AG09319 (cell line): ENCODE measurements at places on chromosomes 5 and 9.

DNA sequence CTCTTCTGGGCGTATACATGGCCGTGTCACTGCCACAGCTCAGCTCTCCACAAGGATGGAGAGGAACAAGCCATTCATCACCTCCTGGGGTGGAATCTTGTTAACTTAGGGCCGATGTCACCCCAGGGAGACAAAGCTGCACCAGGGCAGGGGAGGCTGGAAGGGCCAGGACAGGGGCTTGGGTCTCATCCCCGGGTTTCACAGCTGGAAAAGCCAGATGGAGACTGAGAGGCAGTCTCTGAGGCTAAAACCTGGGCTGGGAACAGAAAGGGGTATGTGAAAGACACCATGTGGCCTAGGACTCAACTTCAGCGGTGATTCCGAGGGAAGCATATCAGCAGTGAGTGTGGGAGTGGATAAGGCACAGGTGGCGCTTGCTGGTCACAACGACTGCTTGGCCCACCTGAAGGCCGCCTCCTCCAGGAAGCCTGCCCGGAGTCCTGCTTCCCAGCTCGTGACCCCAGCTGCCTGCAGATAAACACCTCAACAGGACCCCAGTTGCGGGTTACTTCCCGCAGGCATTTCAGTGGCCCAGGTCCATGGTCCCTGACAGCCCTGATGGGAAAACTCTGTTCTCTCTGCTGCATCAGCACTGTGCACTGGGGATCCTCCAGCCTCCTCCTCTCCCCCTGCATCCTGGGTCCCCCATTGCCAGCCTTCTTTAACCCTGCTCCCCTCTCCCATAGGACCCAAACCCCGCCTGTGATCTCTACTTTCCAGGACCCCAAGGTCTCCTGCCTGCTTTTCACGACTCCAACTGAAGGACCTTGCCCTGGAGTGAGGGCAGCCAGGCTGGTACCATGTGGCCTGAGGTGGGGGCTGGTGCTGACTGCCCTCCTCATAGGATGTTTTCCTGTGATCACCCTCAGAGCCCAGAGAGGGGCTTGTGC, 51.7 kb upstream of the FCN1 start:
- DNase-seq = no peak

DNA sequence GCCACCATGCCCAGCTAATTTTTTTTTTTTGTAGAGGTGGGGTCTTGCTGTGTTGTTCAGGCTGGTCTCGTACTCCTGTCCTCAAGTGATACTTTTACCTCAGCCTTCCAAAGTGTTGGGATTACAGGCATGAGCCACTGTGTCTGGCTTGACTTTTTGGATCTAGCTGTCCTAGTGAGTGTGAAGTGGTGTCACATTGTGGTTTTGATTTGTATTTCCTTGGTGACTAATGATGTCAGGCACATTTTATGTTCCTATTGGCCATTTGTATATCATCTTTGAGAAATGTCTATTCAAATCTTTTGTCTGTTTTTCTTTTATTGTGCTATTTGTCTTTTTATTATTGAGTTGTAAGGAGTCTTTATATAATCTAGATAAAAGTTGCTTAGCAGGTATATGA, 53.5 kb upstream of the MCCC2 start:
- DNase-seq = no peak

- no peak for DNase-seq
Measured at GRCh38 chr5:170551622-170552021, 47.8 kb downstream of the KCNIP1 start.

DNA sequence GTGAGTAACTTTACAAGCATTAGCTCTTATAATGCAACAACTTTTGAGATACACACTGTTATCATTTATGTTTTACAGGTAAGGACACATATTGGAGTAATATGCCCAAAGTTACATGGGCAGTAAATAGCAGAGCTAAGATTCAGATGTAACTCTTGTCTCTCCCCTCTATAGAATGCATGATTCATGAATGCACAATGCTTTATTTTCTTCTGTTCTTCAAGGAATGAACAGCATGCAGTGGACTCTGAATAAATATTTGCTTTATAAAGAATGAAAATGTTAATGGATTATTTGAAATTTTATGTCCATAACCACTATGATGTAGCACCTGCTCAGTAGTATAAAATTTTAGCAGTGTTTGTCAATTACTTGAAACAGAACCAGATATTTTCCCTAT, 629.5 kb downstream of the KCTD16 start:
- no peak for DNase-seq

DNA sequence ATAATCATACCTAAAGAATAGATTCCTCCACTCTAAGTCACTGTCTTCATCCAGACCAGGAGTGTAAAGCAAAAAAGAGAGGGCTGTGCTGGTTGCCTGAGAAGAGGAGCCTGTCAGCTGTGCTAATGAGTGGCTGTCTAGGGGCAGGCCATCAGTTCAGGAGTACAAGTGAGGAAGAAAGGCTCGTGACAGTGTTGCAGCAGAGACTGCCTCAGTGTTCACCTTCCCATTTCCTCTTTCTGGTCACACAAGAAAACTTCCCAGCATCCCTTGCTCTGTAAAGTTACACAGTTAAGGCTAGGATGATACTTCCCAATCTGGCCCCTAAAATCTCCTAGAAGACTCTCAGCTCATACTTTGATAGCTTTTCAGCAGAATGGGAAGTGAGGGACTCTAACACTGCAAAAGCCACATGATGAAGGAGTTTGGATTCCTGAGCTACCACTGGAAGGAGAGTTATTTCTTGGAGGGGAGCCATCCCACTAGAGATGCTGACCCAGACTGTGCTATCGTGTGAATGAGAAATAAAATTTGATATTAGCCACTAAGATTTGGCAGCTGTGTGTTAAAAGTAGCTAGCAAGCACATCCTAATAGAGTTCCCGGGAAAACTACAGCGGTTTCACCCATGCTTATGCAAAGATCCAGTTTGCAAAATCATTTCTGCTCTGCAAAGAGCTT, 67.1 kb downstream of the ADAMTS12 start:
- DNase-seq = peak; percentile 86

GRCh38 chr5:139768807-139769465, 26.7 kb upstream of the PSD2 start:
- DNase-seq = no peak

- DNase-seq = peak; percentile 36
Measured at GRCh38 chr5:175842951-175843793, 28.2 kb upstream of the CPLX2 start.

GRCh38 chr5:132262882-132263547, 5.5 kb downstream of the PDLIM4 start:
- DNase-seq = no peak

- DNase-seq = no peak
Measured at GRCh38 chr9:3473405-3473804, 52.4 kb downstream of the RFX3 start.

- DNase-seq = no peak
Measured at GRCh38 chr5:58648846-58649245, 66.0 kb downstream of the RAB3C start.

DNA sequence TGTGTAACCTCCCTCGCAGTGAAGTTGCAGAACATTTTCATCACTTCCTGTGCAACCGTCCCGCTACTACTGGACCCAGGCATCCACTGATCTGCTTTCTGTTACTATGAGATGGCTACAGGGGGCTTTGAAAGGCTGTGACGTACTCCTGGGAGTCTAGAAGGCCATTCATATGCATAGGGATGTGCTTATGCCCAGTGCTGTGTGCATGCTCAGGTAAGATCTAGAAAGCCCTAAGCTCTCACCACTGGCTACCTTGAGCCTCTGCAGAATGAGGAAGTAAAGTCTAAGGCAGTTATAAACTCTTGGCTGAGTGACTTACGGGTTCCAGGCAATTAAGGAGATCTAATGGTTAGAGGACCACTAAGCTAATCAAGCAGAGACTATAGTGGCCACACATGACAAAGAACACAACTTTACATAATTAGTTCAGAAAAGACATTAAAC, 11.8 kb downstream of the HNRNPAB start:
- DNase-seq = no peak

DNA sequence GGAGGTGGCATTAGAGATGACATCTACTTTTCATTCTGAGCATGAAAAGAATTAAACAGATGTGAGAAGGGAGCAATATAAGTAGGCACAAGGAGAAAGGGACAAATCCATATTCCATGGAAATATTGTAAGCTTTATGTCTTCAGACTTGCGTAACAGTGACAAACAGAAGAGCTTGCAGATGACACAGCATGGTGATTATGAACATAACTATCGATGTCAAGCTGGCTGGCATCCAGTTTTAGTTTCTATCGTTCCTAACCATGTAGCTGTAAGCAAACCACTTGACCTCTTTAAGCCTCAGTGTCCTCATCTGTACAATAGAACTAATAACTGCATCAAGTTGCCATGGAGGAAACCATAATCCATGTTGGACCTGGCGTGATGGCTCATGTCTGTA, 246.7 kb upstream of the ADRA1B start:
- no peak for DNase-seq

- DNase-seq = no peak
Measured at GRCh38 chr5:172642926-172643871, 2.1 kb downstream of the NEURL1B start.

- DNase-seq = no peak
Measured at GRCh38 chr5:9817819-9818218, 187.7 kb upstream of the TAS2R1 start.

- no peak for DNase-seq
Measured at GRCh38 chr5:51095486-51095885, 287.8 kb upstream of the ISL1 start.

GRCh38 chr5:59648038-59648831, 245.3 kb downstream of the PDE4D start:
- DNase-seq = no peak

GRCh38 chr9:134526584-134527477, 114.8 kb upstream of the COL5A1 start:
- DNase-seq = no peak

DNA sequence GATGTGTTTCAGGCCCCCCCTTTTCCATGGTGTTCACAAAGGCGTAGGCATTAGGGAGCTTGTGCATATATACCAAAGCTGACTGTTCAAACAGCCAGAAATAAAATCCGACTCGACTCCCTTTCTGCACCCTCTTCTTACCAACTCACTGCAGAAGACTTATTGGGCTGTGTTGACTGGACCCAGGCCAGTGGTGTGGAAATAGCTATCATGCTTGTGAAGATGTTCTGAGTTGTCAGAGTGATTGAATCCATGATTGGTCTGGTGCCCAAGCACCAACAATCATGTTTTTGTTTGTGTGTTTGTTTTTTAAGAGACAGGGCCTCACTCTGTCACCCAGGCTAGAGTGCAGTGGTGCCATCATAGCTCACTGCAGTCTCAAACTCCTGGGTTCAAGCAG, 21.6 kb downstream of the TJP2 start:
- no peak for DNase-seq

DNA sequence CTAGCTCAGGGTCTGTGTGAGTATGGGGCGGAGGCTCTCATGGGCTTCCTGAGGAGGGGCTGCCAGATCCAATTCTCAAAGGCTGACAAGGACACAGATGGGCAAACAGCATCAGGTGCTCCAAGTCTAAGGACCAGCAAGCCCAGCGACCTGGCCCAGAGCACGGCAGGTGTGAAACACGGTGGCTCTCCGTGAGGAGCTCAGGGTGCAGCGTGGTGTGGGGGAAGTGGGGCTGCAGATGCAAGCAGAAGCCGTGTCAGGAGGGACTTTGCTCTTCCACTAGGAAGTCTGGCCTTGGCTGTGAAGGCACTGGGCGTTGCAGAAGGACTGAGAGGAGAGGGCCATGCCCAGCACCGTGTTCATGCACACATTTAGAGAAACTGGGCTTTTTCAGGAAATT, 420.0 kb downstream of the GADD45G start:
- no peak for DNase-seq

- DNase-seq = no peak
Measured at GRCh38 chr9:10268531-10269485, 344.0 kb downstream of the PTPRD start.
